ENCODE measurements at places on chromosomes 5 and 9.

DNA sequence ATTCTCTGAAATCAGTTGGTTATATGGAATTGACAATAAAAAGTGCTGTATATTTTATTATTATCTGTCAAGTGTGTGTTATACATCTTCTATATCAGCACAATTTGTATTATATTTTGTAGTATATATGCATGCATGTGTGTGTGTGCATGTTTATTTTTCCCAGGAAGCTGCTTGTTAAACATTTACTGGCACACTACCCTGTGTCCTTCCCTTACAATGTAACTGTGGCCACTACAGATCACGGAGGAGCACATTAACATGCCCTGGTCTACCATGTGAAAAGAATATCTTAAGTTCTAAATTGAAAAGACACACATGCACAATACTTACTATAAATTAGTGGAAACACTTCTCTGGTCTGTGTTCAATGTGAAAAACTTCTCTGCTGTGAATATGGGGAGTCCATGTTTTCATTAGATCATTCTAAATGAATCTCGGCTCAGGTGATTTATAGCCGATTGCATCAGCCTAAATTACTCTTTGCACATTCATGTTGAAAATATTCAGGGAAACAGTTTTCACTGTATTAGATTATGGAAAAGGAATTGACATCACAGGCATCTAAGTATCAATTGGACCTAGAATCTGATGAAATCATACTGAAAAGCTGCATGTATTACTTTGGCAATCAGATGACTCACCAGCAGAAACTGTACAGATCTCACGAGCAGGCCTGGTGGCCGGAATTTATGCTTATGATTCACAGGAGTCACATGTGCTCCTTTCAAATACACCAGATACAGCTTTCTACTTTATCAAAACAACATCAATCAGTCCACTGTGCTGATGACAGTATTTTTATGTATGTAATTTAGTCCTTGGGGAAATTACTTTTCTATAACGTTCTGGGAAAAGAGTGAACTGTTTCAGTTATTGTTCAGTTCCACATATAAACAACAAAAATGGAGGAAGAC lies 39.4 kb downstream of the LURAP1L start:
- DNase-seq: no peak

DNA sequence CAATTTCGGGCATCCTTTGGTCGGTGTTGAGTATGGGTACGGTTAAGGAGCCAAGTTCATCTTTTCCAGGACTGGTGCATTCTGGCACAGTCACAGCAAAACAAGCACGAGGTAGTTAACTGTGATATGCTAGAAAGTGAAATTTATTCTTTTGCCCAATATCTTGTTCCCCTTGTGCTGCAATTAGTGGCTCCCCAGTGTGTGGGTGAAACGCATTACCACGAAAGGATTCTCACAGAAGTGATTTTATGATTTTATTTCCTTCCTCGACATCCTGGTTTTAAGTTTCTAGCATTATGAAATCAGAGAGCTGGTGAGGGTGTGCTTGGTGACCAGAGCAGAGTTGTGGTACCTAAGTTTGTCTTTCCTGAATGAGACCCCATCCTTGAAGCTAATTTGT lies 1.5 kb downstream of the FRMPD1 start:
- no peak for DNase-seq

DNA sequence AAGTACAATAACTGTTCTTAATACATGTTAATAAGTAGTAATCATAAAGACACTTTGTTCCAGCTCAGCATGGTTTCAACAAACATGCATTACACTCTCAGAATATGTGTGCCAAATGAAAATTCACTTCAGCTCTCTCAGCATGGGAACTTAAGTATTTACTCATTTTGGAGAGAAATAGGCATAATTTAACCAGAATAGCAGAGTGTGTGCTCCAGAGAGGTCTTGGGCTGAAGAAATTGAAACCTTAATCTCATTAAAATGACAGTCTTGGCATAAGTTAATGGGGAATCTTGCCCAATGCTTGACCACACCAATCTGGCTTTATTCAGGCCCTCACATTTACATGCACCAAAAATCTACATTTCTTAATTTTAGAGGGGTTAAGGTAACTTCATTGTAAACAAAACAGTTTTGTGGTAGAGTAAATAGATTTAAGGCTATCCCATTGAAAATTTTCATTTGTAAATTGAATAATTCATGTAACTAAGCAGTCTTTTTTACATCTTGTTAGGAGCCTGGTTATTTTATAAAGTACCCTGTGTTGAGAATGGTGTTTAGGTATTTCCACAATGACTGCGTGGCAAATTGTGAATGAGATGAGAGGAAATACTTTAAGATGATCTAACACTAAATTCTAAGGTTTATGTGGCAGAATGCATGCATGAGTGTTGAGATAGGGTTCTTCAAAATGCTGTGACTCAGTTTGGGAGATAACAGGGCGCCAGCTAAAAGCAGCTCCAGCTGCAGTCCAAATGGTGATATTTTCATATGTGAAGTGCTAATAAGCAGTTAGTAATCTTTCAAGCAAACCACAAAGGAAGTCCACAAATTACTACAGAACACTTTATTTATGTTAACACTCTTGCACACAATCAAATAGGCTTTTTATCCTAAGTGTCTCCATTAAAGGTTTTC lies 11.3 kb upstream of the LOX start:
- DNase-seq: no peak

DNA sequence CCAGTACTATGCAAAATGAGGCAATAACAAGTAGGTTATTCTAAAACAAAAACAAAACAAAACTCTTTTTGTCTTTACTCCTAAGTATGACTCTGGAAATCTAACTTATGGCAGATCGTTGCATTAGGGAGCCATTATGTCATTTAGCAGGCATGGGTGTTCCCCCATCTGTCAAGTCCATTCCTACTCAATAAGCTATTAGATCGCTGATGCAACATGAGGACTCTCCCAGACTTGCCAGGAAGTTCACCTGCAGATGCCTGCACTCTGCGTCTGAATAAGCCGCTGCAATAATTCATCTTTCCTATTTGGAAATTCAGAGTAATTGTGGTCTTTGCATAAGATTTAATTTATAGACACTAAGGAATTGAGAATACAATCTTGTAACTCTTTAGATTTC lies 585.0 kb downstream of the KIF4B start:
- no peak for DNase-seq

DNA sequence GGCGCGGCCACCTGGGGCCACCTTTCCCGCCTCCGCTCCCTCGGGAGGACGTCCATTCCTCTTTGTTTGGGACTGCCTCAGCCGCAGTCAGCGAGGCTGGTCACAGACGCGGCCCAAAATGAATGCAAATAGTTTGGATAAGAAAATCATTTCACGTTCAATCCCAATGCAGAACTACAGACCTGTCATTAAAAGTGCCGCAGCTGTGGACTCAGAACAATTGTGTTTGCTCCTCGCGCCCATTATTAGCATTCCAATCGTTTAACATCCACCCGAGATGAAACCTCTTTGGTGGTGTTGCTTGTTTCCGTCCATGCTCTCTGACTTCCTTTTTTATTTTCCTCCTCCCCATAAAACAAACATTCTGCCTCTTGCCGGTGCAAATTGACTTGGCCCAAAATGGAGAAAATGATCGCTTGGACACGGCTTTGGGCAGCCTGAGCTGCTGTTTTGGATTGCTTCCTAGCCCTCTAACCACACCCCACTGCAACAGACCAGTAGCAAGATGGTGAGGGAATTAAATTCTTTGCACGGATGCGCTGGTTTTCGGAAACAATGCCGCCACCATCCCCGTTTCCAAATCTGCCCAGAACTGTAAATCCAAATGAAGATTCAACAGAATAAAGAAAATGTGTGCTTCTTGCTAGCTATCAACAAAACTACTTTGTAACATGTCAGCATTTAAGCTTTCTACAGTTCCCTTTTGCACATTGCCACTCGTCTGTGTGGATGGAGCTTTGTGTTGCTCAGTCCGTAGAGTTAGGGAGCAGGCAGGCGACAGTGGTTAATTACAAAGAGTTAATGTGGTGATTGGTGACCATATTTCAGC lies 784 bp downstream of the NLN start:
- no peak for DNase-seq

DNA sequence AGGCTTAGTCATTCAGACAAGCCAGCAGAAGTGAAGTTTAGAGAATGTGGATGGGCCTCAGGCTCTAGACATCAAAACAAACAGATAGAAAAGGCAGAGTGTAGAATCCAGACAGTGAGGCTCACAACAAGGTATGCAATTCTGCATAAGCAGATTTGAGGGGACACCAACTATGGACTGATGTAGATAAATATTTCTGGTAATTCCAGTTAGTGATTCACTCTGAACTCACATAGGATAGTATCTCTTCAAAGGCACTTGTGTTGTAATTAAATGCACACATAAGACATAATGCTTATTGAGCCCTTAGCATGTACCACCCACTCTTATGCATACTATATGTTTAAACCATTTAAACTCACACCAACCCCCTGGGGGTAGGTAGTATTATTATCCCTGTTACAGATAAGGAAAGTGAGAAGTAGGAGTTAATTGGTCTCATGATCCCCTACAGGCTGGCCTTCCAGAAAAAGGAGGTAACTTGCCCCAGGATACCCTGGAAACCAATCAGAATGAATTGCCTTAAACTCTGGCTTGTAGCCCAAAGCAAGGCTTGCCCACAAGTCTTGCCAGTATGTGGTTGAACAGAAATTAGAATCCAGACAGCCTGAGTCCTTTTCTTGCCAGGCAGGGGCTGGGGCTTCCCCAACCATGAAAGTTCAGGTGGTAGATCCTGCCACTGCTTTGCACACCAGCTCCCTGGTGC lies 39.5 kb upstream of the HSPB3 start:
- DNase-seq: no peak

- no peak for DNase-seq
Observed at GRCh38 chr9:16138561-16139491, 586.0 kb downstream of the CCDC171 start.

DNA sequence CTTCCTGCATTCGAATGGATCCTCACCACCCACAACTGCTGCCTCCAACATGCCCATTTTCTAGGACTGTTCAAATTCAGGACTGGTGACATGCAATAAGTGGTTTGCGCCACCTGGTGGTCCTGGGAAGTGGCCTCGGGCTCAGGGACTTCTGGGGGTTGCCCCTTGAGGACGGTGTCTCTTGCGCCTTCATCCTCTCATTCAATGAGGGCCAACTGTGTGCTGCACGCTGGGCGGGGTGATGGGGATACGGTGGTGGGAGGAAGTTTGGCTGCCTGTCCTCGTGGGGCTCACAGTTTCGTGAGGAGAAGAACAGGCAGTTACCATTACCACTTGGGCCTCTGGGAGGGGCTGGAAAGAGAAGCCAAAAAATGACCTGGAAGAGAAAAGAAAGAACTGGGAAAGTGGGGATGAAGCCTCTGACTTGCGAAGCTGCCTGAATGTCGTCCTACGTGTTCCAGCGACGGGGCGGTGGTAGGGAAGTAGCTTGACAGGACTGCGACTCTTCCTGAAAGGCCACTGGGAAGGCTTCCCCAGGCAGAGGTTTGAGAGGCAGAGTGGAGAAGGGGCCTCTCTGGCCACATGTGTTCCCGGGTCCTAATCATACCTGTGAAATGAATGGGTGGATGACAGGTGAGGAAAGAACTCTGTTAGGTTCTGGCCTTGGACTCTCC lies 49.0 kb downstream of the PSD2 start:
- DNase-seq: peak; percentile 59

GRCh38 chr9:127540664-127541041 lies 71.4 kb upstream of the STXBP1 start:
- no peak for DNase-seq

DNA sequence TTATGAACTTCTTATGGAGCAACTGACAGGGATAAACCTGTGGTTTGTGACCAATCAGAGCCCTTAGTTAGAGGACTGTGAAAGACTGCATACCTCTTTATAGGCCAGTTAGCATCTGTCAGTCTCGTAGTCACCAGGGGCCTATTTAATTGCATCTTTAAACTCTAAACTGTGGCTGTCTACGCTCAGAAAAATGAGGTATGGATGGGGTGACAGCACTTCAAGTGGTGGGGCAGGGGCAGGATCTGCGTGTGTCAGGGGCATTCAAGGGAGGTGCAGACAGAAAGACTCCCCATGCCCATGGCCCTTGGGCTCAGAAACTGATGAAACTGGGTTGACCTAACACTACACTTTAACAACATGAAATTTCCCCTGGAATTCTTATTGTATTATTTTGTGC lies 132.6 kb upstream of the TBCA start:
- no peak for DNase-seq
